Stimulated activated CD8-positive, alpha-beta memory T cell treated with anti-CD3 and anti-CD28 coated beads, Interleukin-15, amount 100 ng/mL, for 24 hours (primary cell): ENCODE measurements at places on chromosomes 3 and 15.

DNA sequence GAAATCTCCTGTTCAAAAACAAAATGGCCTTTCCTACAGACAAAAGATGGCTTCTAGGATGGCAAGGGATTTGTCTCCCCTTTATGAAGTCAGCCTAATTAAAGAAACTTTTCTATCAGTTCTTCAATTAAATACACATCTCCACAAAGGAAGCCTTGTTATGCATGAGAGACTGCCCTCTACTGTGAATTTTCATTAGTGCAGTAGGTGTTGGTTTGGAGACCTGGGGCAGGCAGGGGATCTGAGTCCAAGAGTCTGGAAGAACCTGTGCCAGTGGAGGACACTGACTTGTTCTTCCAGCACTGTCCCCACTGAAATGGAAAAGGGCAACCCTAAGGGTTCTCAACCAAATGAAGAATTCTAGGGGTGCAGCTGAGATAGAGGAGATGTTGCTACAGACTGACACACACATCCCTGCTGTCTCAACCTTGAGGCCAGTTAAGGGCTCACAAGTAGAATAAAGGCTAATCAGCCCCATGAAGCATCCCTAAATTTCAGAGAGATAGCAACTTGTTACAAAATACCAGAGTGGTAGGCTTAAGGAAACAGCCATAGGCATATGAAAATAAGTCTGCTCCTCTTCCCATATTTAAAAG lies 174.0 kb upstream of the PRICKLE2 start:
- DNase-seq: no peak

GRCh38 chr3:160103397-160103796 lies 114.8 kb downstream of the IL12A start:
- no peak for DNase-seq

DNA sequence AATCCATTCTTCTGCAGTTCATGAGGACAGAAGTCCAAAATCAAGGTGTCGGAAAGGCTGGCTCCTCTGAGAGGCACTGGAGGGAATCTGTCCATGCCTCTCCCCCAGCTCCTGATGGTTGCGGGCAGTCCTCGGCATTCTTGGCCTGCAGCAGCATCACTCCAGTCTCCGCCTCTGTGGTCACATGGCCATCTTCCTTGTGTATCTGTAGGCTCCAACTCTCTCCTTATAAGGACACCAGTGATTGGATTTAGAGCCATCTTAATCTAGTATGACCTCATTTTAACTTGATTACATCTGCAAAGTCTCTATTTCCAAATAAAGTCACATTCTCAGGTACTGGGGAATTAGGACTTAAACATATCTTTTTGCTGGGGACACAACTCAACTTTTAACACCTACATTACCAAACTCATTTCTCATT lies 56.0 kb upstream of the FLNB start:
- no peak for DNase-seq

DNA sequence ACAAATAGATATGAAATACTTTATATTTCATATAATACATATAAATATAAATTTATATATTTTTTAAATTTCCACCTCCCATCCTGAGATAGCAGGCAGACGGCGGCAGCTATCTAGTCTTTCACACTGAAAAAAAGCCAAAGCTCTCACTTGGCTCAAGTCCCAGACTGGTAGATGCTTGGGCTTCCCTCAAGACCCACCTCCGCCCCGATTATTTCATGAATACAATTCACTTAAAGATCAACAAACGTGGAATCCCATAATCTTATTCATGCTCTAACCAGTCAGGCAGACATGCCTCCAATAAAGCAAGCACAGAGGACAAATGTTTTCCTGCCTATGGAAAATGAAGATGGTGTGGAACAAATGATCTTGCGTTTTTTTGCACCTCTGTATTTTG lies 275.9 kb upstream of the NR2F2 start:
- DNase-seq: no peak

DNA sequence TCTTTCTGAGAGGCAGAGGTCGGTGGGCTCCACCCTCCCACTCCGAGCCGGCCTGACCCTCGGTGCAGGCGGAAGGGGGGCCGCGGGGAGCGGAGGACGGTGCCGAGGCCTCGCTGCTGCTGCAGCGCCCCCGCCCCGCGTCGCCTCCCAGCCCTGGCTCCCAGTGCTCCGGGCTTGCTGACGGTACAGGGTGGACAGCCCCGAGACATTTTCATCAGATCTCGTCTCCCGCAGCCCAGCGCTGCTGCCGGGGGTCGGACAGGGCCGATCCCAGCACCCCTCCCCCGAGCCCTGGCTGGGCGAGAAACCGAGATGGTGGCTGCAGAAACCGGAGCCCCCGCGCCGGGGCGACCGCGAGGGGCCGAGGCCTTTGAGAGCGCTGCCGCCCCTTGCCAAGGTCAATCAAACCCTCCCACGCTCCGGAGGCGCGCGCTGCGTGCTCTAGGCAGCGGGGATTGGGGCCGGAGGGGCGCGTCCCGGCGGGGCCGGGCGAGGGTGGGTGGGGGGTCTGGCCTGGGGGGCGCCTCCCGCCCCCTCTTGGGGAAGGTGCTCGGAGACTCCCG lies 42.5 kb downstream of the EPHB3 start:
- DNase-seq: no peak

DNA sequence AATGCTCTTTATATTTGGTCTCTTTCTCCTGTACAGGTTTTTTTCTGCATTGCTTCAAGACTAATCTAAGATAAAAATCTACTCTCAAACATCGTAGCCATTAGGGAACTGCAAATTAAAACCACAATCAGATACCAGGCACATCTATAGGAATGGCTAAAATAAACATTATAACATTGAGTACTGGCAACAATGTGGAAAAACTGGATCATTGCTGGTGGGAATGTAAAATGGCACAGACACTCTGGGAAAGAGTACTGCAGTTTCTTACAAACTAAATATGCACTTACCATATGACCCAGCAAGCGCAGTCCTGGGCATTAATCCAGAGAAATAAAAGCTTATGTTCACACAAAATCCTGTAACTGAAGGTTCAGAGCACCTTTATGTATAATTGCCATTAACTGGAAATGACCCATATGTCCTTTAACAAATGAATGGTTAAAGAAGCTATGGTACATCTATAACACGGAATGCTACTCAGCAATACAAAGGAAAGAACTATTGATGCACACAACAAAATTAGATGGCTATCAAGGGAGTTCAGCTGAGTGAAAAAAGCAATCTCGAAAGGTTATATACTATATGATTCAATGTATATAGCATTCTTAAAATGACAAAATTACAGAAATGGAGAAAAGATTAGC lies 6.3 kb downstream of the ABCC5 start:
- no peak for DNase-seq

GRCh38 chr3:23182996-23183513 lies 20.1 kb upstream of the UBE2E2 start:
- DNase-seq: no peak

GRCh38 chr15:41599061-41599460 lies 40.0 kb downstream of the TYRO3 start:
- DNase-seq: no peak

DNA sequence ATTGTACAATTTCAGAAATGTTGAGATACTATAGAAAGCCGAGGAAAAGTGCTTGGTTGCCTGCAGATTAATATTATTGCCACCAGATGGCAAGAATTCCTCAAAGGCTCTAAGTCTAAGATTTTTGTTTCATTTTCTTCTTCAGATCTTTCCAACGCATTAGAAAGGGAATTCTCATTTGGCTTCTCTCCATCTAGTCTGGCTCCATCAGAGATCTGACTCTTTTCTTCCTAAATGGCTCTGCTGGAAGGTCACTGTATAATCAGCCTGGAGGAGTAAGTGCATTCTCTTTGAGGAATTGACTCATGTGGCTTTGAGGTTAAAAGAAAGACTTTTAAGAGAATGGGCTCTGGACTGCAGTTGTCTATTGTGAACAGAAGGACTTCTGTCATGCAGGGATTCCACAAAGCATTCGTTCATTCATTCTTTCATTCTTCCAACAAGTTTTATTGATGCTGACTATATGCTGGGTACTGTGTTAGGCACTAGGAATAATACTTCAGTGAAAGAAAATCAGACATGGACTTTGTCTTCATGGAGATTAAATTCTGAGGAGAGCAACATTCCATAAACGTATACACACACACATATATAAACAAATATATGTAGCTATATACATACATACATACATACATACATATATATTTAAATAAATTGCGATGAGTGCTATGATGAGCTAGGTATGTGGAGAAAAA lies 55.3 kb downstream of the SLC28A2 start:
- no peak for DNase-seq
